ENCODE measurements at places on chromosomes 3 and 15.

DNA sequence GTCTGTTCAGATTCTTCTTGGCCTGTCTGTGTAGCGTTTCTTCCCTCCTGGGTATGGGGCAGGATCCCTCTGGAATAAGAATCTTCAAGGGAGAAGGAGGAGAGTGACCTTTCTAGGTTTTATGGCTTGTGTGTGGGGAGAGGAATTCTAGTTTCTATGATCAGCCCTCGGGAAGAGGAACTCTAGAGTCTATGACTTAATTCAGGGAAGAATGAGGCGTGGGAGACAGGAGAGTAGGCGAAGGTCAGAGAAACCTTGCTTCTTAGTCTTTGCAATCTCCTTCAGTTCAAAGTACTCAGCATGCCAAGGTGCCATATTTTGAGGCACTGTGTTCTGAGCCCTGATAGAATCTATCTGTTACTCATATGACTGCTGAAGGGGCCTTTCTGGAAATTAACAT is 99.2 kb upstream of the C3orf80 start:
- no peak for DNase-seq

GRCh38 chr15:67501836-67502461 is 19.0 kb upstream of the C15orf61 start:
- DNase-seq = no peak

DNA sequence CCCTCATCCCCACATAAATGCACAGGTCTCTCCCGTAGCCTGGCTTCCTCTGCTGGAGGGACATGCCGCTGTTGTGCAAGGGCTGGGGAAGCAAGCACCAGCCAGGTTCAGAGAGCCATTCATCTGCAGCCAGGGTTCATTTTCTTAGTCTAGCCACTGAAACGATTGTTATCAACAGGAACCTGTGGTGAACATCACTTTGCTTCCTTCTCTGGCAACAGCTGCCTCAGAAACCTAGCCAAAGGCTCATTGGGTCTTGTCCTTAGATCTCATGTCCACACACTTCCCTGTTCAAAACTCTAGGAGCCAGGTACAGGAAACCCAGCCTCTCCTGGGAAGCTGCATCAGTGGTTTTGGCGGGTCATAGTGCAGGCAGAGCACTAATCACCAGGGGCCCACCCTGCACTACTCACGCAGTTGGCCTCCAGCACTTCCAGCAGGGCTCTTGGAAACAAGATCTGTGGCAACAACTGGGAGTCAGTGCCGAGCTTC is 47.0 kb downstream of the OXNAD1 start:
- no peak for DNase-seq

DNA sequence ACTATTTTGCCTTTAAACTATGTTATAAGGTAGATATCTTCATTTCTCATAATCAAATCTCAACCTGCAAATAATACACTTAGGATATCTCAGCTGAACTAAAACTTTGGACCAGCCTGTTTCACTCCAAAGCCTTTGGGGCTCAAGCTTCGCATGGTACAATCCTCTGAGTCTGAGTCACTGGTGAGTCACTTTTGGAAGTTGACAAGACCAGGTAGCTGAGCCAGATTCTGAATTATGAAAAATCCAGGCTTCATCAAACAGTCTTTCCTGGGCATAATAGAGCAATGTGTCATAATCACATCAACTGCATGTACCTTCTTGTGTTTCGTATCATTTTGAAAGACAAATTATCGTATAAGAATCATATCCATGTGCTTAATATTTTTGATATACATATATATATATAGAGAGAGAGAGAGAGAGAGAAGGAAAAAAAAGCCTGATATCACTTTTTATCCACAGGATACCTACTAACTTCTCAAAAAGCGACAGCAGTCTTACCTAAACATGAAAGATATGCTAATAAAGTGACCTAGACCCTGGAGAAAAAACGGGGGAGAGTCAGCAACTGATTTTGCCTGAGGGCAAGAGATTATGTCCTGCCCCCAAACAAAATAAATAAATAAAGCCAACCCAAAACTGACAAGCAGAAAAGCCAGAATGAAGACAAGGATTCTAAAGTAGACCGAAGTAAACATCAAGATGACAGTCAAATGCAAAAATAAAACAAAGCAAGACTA is 263.9 kb upstream of the TGFBR2 start:
- DNase-seq = no peak

- no peak for DNase-seq
Observed at GRCh38 chr3:39707314-39707909, 102.0 kb upstream of the MYRIP start.

- no peak for DNase-seq
Observed at GRCh38 chr3:25901796-25902195, 111.9 kb downstream of the OXSM start.

Data from activated CD4-positive, alpha-beta T cell treated with anti-CD3 and anti-CD28 coated beads for 24 hours (primary cell).